ENCODE measurements at places on chromosomes 5 and 9.

DNA sequence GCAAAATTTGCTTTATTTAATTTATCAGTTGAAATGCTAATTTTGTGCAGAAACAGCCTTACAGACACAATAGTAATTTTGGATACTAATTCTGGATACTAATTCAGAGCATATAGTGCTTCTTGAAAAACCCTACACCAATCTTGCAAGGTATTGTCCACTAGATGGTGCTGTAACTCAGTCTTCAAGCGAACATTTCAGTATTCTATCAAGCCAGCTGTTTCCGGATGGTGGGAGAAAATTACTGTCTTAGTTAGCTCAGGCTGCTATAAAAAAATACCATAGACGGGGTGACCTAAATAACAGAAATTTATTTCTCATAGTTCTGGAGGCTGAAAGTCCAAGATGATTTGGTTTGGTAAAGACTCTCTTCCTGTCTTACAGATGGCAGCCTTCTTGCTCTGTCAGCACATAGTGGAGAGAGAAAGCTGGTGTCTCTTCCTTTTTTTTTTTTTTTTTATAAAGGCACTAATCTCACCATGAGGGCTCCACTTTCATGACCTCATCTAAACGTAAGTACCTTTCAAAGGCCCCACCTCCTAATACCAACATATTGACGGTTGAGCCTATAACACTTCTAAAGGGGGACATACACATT lies 1306.5 kb upstream of the CDH9 start:
- peak; percentile 7 for DNase-seq

- DNase-seq, result no peak
Measured at GRCh38 chr9:72037571-72037970, 22.8 kb downstream of the C9orf57 start.

- DNase-seq, result no peak
Measured at GRCh38 chr5:181198905-181199519, 6.0 kb downstream of the TRIM7 start.

DNA sequence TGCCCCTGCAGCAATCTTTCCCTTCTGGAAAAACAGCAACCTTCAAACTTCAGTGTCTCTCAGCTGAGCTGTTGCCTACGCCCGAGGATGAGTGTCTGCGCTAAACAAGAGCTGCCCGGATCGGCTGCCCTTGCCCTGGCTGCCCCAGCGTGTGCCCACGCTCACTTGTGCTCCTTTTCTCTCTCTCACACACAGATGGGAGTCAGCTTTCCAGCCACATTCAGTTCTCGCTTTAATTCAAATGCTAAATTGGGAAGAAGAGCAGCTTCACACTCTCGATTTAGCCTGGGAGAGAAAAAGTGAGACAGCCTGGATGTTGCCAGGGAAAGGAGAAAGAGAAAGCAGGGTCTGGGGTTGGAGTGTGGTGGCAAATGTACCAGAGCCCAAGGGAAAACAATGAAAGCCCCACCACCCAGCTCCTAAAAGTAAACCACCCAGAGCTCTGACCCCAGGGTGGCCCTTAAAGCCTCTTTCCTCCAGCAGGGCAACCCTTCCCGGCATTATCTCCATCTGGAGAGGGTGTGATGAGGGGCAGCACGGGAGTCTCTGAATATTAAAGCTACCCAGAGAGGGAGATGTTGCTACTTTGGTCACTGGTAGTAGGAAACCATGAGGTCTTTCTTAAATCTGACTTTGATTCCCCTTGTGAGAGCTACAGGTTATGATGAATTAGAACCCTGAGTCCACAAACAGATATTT lies 9.9 kb upstream of the EGR1 start:
- no peak for DNase-seq

DNA sequence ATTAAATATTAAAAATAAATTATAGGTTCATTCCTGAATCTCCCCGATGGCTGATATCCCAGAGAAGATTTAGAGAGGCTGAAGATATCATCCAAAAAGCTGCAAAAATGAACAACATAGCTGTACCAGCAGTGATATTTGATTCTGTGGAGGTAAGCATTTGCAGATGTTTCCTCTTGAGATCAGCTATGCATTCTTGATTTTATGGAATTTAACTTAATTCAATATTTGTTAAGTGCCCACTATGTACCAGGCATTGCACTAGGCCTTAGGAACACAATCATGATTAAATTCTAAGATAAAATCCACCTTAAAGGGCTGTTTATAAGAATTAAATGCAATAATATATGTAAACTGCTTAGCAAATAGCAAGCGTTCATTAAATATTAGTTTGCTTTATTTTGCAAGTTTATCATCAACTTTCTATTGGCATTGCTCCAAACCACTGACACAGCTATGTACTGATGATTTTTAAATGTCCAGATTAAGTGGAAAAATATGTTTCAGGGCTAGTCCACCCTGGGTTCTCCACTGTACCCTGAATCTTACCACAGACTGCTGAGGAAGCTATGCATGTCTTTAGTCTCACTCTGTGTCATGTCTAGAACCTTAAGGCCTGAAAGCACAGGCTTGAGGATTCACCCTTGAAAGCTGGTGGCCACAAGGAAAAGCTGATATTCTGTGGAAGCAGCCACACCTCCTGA lies 33.2 kb downstream of the SLC22A4 start:
- no peak for DNase-seq

GRCh38 chr9:109346904-109347303 lies 26.0 kb upstream of the EPB41L4B start:
- DNase-seq, result no peak

Measured in ELR (cell line).